ENCODE measurements at places on chromosomes 1 and 21. TPM values are rescaled to one million over a fixed set of nuclear protein-coding genes. Genes with fewer than 3 reads are reported as not detected.

PIK3CD gene
- 242 TPM for total RNA-seq

BNIPL gene
- 1.5 TPM for total RNA-seq

FCRL1 gene
- not detected for total RNA-seq

ACTA1 gene
- total RNA-seq: not detected

MRPL24 gene
- 50.4 TPM for total RNA-seq

WLS gene
- total RNA-seq: not detected

MROH9 gene
- not detected for total RNA-seq

BMP8A gene
- total RNA-seq: not detected

NPHS2 gene
- total RNA-seq: not detected

S100A16 gene
- total RNA-seq: not detected

GBP7 gene
- total RNA-seq: not detected

IFI44L gene
- 374 TPM for total RNA-seq

RBM11 gene
- total RNA-seq: 1.6 TPM

GNAI3 gene
- total RNA-seq: 9.7 TPM

AP4B1 gene
- 39.4 TPM for total RNA-seq

LGR6 gene
- not detected for total RNA-seq

CCDC27 gene
- not detected for total RNA-seq

CCDC18 gene
- 31.3 TPM for total RNA-seq

CFAP126 gene
- not detected for total RNA-seq

TNFRSF9 gene
- 0.62 TPM for total RNA-seq

SYNC gene
- total RNA-seq: not detected

DCAF8 gene
- 112 TPM for total RNA-seq

C1QC gene
- total RNA-seq: not detected

CRYAA gene
- total RNA-seq: not detected

IGSF5 gene
- total RNA-seq: not detected

SLAMF6 gene
- 25.1 TPM for total RNA-seq

OR2L2 gene
- total RNA-seq: 0.19 TPM

ZBTB48 gene
- total RNA-seq: 42.9 TPM

NCAM2 gene
- not detected for total RNA-seq

KRTAP21-1 gene
- total RNA-seq: not detected

TCEA3 gene
- 18.3 TPM for total RNA-seq

EPHB2 gene
- total RNA-seq: 0.08 TPM

TRIM63 gene
- total RNA-seq: 0.10 TPM

HUNK gene
- 0.15 TPM for total RNA-seq

ZYG11A gene
- total RNA-seq: 0.25 TPM

B3GALT2 gene
- total RNA-seq: 1.3 TPM

CAPZB gene
- 567 TPM for total RNA-seq

RCAN1 gene
- 8.0 TPM for total RNA-seq

GUCA2A gene
- total RNA-seq: not detected

ARHGEF11 gene
- total RNA-seq: 38.5 TPM

C1orf167 gene
- not detected for total RNA-seq

MSH4 gene
- 0.40 TPM for total RNA-seq

TMEM82 gene
- total RNA-seq: not detected

THEM4 gene
- total RNA-seq: 33.5 TPM

SPRR1B gene
- not detected for total RNA-seq

THEM5 gene
- not detected for total RNA-seq
